DMS 273 treated with DMSO at 0.1 percent for 48 hours (cell line): ENCODE measurements at places on chromosomes 4 and X.

GRCh38 chr4:180727478-180727877 lies 1515.7 kb upstream of the TENM3 start:
- DNase-seq, result no peak

GRCh38 chr4:99832321-99832720 lies 15.7 kb downstream of the DAPP1 start:
- no peak for DNase-seq

DNA sequence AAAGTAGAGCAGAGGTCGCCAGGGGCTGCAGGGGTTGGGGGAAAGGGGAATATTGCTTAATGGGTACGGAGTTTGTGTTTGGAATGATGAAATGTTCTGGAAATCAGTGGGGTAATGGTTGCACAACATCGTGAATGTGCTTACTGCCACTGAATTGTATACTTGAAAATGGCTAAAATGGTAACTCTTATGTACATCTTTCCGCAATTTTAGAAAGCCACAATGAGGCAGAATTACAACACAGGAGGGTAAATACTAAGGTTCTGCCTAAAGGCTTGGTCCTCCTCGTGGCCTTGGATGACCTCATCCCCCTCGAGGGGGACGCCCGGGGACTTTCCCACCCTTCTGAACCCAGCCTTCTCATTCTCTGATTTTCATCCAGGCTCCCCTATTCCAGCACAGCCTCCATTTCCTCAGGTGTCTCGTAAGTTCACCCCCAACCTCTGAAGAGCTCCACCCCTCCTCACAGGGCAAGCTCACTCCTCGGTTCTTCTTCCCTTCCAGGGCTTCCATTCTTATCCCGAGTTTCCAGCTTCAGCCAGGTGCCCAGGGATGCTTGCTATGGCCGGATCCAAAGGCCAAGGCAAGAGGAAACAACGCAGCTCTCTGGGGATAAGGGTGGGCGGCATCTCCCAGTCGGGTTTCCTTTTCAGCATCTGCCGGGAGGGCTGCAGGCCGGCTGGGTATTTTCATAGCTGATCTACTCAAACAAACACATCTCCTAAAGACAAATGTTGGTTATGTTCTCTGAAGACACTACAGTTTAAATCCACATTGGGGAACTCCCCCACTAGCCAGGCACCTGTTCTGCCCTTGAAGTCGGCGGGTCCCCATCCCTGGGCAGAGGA lies 71.3 kb upstream of the ACSL1 start:
- DNase-seq, result no peak

- DNase-seq, result no peak
Measured at GRCh38 chr4:22190855-22191254, 242.3 kb upstream of the KCNIP4 start.

GRCh38 chr4:106208481-106209460 lies 107.2 kb downstream of the TBCK start:
- DNase-seq, result no peak
